Astrocyte of the cerebellum (primary cell): ENCODE measurements at places on chromosomes 7 and 10.

DNA sequence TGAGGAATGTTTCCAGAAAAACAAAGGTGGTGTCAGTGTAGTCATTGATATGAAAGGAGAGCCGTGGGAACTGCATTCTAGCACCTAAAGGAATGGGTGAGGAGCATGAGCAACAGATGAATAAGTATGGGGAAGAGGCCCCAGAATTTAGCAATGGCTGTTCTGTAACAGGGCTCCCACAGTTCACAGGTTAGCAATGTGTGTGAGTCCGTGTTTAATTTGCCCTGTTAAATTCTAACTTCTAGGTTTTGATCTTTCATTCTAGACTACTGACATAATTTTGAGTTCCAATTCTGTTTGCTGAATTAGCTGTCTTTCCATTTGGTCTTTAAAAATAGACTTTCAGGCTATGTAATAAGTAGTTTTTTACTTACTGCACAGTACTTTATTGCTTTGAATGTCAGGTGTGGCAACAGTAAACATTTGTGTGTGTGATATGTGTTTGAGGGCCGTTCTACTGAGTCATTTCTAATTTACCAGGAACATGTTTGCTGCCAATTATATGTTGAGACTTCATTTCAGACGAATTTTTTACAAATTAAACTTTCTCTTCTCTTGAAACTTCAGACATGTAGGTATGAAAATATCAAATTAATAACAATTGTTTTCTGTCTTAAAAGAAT lies 8.8 kb downstream of the STK17A start:
- no peak for DNase-seq

GRCh38 chr10:60258429-60258797 lies 131.3 kb downstream of the ANK3 start:
- no peak for DNase-seq

GRCh38 chr7:15985587-15986384 lies 299.3 kb upstream of the MEOX2 start:
- no peak for DNase-seq

DNA sequence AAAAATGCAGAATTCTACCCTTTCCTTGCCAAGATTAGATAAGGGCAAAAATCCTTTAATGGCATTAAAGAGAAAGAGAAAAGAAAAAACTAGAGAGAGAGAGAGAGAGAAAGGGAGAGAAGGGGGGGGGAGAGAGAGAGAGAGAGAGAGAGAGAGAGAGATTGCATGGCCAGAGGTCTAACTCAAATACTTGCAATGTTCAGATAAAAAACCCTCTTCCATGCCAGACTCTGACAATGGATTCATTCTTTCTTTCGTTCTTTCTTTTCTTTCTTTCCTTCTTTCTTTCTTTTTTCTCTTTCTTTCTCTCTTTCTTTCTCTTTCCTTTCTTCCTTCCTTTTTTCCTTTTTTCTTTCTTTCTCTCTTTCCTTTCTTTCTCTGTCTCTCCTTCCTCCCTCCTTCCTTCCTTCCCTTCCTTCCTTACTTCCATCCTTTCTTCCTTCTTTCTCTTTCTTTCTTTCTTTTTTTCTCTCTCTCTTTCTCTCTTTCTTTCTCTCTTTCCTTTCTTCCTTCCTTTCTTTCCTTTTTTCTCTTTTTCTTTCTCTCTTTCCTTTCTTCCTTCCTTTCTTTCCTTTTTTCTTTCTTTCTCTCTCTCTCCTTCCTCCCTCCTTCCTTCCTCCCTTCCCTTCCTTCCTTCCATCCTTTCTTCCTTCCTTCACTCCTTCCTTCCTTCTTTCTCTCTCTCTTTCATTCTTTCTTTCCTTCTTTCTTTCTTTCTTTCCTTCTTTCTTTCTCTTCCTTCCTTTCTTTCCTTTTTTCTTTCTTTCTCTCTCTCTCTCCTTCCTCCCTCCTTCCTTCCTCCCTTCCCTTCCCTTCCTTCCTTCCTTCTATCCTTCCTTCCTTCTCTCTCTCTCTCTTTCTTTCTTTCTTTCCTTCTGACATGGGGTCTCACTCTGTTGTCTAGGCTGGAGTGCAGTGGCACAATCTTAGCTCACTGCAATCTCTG lies 175.7 kb downstream of the PRKCQ start:
- no peak for DNase-seq

DNA sequence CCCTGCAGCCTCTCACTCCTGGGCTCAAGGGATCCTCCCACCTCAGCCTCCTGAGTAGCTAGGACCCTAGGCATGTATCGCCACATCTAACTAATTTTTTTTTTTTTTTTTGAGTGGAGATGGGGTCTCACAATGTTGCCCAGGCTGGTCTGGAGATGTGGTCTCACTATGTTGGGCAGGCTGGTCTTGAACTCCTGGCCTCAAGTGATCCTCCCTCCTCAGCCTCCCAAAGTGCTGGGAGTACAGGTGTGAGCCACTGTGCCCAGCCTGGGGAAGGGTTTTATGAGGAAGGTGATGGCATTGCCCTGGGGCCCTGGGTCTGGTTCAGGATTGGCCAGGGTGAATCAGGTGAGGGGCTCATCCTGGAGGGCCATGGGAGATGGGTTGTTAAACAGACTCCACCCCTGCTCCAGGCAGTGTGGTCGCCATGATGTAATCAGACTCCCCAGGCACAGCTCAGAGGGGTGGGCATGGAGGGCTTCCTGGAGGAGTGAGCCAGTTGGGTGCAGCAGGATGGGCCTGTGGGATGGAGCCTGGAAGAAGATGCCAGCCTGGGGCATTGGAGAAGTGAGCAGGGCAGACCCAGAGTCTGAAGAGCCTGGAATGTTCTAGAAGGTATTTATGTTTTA lies 82.7 kb downstream of the MYL10 start:
- DNase-seq = no peak

- no peak for DNase-seq
These were observed 12.5 kb upstream of the DAGLB start for GRCh38 chr7:6460303-6460702.

GRCh38 chr7:92569137-92569536 lies 21.1 kb downstream of the FAM133B start:
- no peak for DNase-seq

GRCh38 chr10:86960003-86960862 lies 1.8 kb downstream of the SNCG start:
- no peak for DNase-seq
